ENCODE measurements at places on chromosomes 1 and 21. TPM values are rescaled to one million over a fixed set of nuclear protein-coding genes. Genes with fewer than 3 reads are reported as not detected.

DNA sequence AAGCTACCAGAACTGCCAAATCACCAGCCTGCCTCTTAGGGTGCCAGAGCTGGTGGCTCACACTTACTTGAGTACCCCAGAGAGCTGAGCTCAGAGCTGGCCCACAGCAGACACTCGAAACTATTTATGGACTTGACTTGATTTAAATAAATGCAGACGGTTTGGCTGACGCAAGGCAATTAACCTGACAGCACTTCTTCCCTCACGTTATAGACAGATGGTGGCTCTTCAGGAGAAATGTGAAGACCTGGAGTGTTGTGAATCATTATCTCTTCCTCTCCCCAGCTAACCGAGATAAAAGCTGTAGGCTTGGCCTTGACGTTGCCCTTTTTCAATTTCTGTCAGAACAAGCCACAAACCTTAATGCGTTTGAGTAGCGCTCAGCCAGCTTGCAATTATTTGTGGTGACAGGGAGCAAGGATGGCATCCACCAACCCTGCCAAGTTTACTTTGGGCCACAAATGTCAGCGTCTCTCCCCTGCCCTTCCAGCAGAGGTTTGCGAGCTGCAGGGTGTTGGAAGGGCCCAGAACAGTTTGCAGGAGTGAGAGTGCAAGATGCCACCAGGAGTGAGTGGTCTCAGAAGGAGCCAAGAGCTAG lies 34.0 kb upstream of the BCAR3 start:
- no peak for DNase-seq

DNA sequence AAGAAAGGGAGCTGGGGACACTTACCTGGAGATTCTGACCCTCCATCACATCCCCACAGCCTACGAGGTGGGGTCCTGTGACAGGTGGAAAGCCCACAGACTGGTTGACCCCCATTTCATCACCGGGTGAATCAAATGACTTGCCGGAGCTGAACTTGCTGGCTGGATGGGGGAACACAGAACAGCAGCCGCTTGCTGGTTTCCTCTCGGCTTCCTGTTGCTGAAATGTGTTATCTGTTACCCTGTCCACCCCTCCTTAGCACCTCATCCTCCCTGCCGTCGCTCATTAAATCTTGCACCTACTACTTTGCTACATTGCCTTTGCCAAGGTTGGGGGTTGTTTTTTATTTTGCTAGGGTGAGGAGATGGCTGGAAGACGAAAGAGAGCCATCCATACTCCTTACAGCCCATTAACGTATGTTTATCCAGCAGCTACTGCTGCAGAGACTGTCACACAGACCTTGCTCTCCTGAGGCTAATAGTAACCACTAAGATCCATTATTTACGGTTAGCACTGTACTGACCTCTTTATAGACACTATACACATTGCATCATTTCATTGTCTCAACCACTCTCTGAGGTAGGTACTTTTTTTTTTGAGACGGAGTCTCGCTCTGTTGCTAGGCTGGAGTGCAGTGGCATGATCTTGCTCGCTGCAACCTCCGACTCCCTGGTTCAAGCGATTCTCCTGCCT lies 7.0 kb downstream of the PAFAH2 start:
- no peak for DNase-seq

DNA sequence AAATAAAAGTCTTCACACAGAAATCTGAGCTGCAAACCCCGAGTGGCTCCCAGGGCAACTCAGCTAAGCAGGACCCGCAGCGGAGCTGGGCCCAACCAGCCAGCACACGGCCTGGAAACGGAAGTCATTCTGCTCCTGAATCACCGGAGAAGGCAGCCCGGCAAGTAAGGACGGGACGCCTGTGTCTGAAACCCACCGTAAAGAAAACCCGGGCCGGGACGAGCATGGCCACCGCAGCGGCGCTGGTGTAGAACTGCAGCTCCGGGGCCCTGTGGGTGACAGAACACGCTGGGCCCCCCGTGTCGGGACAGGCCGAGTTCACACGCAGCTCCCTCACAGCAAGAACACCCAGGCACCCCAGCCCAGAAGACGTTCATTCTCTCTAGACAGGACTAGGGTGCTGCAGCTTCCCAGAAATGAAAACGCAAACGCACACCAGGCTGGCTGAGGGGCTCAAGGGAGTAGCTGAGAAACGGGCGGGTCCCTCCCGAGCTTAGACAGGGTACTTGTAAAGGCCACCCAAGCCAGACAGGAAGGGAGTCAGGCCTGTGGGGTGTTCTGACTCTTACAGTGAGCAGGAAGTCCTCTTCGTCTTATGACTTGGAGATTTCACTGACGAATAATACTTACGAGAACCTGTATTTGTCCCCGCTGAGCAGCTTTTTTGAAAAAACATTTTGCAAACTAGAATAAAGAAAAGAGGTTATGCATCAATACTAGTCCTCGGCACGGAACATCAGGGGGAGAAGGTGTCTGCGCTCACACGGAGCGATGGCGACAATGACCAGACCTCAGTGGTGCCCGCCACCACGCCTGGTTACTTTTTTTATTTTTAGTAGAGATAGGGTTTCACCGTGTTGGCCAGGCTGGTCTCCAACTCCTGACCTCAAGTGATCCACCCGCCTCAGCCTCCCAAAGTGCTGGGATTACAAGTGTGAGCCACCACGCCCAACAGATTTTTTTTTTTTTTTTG lies 10.9 kb upstream of the CDK11B start:
- peak; percentile 44 for DNase-seq

- DNase-seq = no peak
Observed at GRCh38 chr1:211527888-211528287, 35.9 kb upstream of the RD3 start.

The S100A7 gene
- not detected for total RNA-seq

DNA sequence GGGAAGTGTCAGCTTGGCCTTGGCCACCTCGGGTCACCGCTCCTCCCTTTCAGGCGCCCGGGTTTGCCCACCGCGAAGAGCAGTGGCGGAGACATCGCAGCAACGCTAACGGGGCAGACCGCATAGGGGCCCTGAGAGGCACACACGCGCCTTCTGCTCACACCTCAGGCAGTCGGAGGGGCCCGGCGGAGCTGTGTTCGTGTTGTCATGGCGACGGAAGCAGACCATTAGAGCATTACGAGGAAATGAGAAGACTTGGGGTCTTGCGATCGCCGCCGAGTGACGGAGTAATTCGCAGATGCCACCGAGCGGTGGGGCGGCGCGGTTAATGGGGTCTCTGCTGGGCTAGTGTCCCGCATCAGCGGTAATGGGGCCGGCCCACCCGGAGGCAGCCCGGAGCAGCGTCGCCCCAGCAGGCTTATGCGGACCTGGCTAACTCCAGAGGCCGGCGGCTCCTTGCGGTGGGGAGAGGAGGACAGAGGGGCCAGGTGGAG lies 144.1 kb downstream of the TNR start:
- DNase-seq = no peak

- DNase-seq = no peak
Observed at GRCh38 chr1:201282216-201282615, 1.1 kb upstream of the PKP1 start.

GRCh38 chr1:91011726-91012125 lies 10.1 kb downstream of the ZNF644 start:
- DNase-seq = no peak

The AK5 gene
- 30.8 TPM for total RNA-seq

DNA sequence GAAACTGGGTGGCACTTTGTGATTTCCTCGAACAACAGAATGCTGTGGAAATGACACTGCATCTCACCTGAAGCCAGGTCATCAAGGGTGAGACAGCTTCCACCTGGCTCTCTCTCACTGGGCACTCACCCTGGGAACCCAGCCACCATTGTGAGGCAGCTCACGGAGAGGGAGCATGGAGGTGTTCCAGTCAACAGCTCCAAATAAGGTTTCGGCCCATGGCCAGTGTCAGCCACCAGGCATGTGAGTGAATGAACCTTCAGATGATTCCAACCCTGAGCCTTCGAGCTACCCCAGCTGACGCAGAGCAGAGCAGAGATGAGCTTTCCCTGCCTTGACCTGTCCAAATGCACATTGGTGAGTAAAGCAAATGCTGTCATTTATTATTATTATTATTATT lies 58.1 kb downstream of the SYDE2 start:
- peak; percentile 50 for DNase-seq

The MNDA gene
- total RNA-seq = 4.6 TPM

The PGLYRP3 gene
- not detected for total RNA-seq

The NDUFV3 gene
- 51.1 TPM for total RNA-seq

The FAM110D gene
- total RNA-seq = 3.4 TPM

GRCh38 chr21:29124645-29125044 lies 5.8 kb upstream of the MAP3K7CL start:
- DNase-seq = no peak

The MTFR1L gene
- total RNA-seq = 79.2 TPM

All from breast epithelium (tissue), 4 donors.